Stimulated activated CD4-positive, alpha-beta T cell treated with anti-CD3 and anti-CD28 coated beads, Interleukin-12 subunit alpha, Interleukin-12 subunit beta, amount 100 ng/mL, for 48 hours (primary cell): ENCODE measurements at places on chromosomes 3 and 15.

- no peak for DNase-seq
These were observed at the start of gene HTR3D for GRCh38 chr3:184031187-184031792. TSS of gene HTR3D (plus strand) at chr3:184031742. CDS start at chr3:184031742, 0 bp downstream.

GRCh38 chr3:23743141-23743784 is 62.5 kb upstream of the UBE2E1 start:
- no peak for DNase-seq

DNA sequence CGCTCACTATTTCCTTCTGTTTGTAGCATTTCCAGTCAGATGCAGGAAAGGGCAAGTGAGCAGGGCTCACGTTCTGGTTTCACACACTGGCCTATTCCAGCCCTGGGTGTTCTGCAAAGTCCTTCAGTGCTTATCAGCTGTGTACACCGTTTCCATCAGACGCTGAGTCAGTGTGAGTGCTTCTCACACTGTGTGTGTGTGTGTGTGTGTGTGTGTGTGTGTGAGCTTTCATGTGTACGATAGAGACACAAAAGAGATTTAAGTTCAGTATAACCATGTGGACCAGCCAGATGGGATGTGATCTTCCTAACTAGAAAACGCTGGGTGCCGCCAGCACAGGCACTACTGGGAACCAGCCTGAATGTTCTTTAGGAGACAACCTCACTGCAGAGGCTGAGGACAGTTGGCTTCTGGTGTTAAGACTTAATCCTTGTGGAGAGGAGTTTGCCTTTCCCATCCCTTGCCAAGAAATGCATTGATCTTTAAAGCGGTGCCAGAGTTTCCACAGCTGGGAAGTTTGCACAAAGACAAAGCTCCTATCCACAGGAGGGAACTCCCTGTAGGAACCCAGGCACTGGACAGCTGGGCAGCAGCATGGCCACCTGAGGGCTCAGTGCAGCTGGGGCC is 3.9 kb upstream of the CHSY1 start:
- DNase-seq = no peak

DNA sequence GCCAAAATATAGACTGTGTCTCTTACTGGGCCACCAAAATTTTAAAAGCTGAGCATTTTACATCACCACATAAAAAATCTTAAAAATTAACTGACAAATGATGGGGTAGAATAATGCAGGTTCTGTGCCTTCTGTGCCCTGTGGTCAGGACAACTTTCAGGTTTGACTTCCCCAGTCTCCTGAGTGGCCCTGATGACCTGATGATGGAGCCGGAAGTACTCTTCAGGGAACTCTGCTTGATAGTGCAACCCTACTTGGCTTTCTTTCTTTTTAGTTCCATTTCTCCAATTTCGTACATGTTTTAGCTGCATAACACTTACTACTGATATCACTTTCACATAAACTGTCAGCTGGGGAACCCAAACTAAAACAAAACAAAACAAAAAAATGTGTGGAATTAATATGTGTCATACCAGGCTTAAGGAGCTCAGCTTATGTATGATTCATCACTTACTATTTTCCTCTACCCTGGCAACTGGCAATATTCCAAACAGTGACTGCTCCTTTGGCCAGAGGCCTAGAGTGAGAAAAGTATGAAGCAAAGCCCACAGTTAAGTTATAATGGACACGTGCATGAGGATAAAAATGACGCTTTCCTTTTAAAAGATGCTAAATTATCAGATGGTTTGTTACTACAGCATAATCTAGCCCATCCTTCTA is 194.3 kb downstream of the BCHE start:
- DNase-seq = no peak

- no peak for DNase-seq
These were observed 119.5 kb downstream of the FRMD5 start for GRCh38 chr15:44075535-44075934.

DNA sequence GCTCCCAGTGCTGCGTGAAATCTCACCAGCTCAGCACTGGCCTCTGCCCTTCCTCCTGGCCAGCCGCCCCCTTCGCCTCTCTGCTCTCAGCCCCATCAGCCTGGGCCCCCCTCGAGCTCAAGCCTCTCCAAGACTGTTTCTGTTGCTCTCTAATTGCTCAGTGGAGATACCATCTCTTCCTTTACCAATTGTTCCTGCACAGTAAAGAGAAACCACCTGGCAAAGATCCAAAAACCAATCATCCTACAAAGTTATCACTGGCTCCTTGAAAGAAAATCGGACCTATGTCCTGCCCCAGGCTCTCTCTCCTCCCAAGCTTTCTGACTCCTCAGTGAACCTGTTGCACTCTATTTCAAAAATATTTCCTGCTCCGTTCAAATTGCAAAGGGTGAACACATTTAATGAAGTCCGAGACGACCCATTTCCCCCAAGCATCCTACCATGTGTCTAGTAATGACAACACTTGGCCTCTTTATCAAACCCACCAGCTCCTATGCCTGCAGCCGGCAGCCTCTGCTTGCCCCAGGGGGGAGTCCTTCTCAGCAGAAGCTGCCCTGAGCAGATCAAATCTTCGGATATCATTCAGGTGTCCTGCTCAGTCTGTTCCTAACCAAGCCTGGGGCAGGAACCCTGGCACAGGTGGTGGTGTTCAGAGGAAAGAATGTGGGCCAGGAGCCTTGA is 53.7 kb upstream of the FAM174B start:
- no peak for DNase-seq

GRCh38 chr3:116030131-116030850 is 407.0 kb downstream of the GAP43 start:
- DNase-seq = no peak

- DNase-seq = no peak
These were observed 370.1 kb downstream of the LPP start for GRCh38 chr3:188524052-188524451.

GRCh38 chr3:156693166-156693565 is 18.8 kb downstream of the TIPARP start:
- DNase-seq = no peak

DNA sequence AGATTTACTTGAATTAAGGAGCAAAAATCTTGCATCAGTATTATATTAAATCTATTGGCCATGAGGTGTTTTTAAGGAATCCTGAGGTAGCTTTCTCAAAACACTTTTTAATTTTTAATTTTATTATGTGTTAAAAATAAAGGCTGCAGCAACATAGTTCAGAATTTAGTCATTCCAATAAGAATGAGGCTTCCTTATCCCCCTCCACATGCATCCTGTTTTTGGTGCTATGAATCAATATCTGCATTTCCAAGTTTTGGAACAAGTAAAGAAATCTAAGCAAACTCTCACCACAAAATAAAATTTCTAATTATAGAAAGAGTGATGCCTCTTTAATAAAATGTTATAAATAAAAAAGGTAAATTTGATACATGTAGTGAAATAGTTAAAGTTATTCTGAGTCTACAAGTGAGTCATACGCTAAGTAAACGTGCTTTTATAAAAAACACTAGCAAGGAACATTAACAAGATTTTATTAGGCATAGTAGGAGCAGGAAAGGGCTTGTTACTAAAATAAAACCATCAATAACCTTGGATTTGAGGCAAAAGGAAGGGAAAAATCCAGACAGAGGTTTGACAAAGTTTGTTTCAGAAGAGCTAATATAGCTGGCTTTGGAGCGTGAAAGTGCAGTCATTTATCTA is 1218.0 kb downstream of the NSUN3 start:
- no peak for DNase-seq

DNA sequence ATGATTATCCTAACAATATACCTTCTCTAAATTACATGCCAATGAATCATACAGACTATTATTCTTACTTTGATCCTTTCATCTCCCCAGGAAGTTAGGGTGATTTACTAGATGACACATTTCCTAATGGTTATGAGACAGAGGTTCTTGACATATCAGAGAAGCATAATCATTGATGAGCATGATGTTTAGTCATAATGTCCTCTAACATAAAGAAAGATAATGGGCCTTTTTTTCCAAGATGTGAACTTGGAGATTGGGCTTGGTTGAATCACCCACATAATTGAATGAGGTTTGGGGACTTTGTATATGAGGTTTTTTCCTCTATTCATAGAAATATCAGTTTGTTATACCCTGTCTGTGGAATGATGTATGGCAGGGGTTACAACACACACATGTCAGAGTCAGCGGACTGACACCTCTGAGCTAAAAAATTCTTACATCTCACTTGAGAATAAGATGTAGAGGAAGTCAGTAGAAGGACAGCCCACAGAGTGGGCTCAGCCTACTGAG is 69.7 kb upstream of the DCBLD2 start:
- no peak for DNase-seq

GRCh38 chr3:113128386-113129015 is 82.9 kb upstream of the BOC start:
- DNase-seq = no peak

DNA sequence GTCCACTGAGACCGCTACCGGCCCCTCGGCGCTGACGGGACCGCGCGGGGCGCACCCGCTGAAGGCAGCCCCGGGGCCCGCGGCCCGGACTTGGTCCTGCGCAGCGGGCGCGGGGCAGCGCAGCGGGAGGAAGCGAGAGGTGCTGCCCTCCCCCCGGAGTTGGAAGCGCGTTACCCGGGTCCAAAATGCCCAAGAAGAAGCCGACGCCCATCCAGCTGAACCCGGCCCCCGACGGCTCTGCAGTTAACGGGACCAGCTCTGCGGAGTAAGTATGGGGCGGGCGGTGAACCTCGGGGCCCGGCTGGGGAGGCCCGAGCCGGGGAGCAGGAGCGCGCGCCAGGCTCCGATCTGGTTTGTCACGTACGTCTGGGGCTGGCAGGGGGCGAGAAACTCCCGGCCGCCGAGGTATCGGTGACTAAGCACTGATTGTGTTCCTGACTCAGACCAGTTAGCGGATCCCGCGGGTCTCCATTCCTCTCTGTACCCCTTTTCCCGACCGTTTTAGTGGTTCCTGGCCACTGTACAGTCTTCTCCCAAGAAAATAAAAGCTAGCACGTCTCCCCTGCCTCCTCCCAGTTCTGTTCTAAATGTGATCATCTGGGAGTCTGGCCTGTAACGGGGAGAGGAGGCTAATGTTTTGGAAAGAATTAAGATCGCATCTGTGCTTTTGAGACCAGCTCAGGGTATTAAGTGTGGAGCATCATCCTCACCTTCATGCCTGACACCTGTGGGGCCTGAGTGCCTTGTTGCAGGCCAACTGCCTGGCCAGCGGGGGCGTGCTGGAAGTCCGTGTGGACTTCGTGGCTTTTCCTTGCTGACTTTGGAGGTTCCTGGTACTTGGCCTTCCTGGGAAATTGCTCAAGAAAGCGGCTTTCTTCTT is 691 bp downstream of the MAP2K1 start:
- peak; percentile 75 for DNase-seq

DNA sequence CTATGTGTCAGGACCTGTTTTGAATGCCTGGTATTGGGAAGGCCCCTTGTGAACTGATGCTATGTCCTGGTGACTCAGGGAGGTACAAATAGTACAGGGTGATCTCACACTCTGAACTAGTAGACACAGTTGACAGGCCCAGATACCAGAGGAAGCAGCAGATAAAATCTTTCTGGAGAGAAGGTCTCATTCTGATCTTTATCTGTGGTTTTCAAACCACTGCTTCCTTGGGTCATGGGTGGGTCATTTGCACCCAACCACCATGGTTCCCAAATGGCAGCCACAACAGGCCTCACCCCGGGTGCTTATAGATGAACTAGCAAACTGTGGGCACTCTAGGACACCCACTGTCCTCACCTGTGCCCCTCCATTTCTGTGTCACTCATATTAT is 43.4 kb downstream of the PXYLP1 start:
- no peak for DNase-seq

- DNase-seq = no peak
These were observed 39.8 kb downstream of the EOGT start for GRCh38 chr3:68973639-68974038.

DNA sequence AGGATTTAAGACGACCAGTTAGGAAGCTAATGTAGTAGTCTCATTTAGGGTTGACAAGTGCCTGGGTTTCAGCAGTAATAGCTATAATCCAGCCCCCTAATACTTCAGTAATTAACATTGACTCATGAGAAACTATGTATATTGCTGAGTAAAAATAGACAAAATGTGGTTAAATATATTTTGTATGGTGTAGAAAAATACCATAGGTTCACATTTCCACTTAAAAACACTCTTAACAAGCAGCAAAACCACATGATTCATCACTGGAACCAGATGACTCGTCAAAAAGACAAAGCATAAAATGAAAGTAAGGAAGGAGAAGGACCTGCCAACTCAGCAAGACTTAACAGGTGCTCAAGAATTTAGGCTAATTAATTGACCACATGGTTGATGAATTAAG is 288.9 kb downstream of the EFHB start:
- no peak for DNase-seq
